ENCODE measurements at places on chromosomes 4 and X.

GRCh38 chrX:141469469-141469868 lies 115.1 kb downstream of the SPANXA1 start:
- DNase-seq: no peak

GRCh38 chrX:153644356-153645125 lies 2.5 kb upstream of the DUSP9 start:
- DNase-seq: no peak

DNA sequence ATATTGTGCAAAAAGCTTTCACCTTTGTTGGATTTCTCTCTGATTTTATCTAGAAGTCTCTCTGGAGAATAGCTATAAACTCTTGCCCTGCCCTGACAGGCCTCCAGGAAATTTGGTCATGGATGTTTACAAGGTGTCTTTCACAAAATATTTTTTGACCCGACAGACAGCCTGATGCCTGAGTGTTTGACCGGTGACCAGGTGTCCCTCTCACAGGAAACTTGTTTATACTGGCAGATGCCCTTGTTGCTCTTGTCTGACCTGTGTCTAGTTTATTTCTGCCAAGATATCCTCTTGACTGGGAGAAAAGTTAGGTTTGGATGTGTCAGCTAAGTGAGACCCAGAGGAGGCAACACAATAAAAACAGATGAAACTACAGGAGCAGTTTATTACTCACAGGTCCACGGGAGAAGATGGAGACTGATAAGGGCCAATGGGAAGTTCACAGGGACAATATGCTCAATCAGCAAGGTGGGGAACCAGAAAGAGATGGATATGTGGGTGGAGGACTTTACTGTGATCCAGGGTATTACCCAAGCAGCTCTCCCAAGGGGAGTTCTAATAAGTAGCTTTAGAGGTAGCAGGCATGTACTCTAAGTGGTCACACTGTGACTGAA lies 243.3 kb downstream of the ARAP2 start:
- no peak for DNase-seq

DNA sequence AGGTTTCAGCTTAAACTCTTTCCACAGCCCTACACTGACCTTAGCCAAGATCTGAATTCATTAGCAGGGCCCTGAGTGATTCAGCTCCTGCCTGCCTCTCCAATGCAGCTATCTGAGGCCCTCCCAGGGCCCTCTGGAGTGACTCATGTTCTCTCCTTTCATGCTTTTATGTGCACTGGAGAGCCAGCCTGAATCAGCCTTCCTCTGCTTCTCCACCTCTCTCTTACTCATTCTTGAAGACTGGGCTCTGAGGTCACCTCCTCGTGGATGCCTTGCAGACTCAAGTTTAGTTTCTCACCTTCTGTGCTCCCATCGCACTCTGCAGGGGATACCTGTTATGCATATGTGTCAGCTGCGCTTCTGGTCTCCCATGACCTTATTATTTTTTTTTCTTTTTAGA lies 3.1 kb upstream of the OCIAD2 start:
- DNase-seq: no peak

DNA sequence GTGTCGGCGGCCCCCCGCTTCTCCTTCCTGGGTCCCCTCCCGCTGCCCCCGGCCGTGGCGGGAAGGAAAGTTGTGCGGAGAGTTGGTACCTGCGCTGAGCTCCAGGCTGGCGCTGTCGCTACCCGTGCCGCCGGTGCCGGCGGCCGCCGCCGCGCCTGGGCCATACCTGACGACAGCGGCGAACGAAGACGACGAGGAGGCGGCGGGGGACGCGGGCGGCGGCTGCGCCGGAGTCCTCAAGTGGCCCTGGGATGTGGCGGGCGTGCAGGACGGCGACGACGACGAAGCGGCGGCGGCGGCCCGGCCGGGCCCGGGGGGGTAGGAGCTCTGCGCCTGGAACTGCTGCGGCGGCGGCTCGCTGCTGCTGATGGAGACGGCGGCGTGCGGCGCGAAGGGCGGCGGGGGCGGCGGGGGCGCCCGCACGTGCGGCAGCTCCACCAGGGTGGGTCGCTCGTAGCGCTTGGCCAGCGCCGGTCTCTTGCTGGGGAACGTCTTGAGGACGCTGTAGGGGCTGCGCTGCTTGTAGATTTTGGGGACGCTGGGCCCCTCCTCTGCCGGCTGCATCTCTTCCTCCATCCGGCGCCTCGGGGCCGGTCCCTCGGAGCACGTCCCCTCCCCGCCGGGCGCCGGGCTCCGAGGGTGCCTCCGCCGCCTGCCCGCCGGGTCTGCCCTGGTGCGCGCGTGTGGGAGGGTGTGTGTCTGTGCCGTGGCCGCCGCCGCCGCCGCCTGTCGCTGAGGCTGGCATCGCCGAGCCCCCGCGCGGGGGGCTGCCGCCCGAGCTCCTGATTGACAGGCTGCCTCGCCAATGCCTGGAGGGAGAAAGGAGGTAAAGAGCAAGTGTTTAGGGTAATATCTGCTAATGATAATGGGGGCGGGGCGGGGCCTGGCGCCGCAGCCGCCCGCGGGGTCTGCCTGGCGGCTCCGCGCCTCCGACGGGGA lies 618 bp downstream of the BEND4 start:
- no peak for DNase-seq

- DNase-seq: no peak
Measured at GRCh38 chr4:110953898-110954297, 331.0 kb upstream of the PITX2 start.

DNA sequence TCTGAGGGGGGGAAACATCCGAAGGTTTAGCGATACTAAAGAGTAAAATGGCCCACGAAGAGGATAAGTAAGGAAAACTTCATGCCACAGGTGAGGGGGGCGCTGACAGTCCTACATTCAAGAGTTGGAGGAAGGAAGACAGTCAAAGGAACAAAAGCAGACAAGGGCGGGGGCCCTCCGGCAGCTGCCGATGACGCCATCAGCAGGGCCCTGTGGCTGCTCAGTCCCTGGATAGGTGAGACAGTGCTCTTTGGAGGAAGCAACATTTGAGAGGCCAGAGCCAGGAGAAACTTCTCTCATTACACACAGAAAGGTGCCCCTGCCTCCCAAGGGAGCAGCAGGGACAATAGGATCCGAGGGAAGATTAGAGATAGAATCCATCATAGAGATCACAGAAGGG lies 41.5 kb downstream of the RAB40AL start:
- no peak for DNase-seq

GRCh38 chrX:70174754-70175153 lies 2.5 kb upstream of the DGAT2L6 start:
- DNase-seq: no peak

GRCh38 chrX:121122332-121122731 lies 74.9 kb downstream of the GLUD2 start:
- no peak for DNase-seq

- DNase-seq: no peak
Measured at GRCh38 chr4:16926214-16926613, 27.8 kb upstream of the LDB2 start.

- no peak for DNase-seq
Measured at GRCh38 chrX:25427873-25428555, 412.2 kb upstream of the ARX start.

DNA sequence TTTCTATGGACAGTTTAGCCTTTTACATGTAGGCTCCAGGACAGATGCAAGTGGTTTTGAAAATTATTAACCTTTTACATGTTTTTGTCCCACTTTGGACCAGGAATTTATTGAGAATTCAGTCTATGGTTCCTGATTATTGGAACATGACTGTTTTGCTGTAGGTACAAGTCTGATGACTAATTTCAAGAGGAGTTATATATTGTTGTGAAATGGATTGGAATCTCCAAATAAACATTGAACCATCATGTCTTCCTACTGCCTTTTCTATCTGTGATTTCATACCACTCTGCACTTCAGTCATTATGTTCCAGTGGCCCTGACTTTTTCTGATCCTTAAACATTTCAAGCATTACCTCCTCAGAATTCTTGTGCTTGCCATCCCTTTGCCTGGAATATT lies 35.9 kb downstream of the TBC1D19 start:
- no peak for DNase-seq

DNA sequence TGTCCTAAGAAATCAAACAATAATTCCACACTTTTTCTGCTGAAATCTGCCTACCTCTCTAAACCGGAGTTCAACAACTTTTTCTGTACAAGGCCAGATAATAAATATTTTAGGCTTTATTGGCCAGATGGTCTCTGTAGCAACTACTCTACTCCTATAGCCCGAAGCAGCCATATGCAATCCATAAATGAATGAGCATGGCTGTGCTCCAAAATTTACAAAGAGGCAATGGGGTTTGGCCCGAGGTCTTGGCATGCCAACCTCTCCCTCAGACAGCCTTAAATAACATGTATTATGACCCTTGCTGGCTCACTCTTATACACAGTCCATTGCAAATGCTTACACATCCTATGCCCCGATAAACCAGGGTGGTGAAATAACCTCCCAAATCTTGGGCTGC lies 98.6 kb upstream of the GPM6A start:
- no peak for DNase-seq

DNA sequence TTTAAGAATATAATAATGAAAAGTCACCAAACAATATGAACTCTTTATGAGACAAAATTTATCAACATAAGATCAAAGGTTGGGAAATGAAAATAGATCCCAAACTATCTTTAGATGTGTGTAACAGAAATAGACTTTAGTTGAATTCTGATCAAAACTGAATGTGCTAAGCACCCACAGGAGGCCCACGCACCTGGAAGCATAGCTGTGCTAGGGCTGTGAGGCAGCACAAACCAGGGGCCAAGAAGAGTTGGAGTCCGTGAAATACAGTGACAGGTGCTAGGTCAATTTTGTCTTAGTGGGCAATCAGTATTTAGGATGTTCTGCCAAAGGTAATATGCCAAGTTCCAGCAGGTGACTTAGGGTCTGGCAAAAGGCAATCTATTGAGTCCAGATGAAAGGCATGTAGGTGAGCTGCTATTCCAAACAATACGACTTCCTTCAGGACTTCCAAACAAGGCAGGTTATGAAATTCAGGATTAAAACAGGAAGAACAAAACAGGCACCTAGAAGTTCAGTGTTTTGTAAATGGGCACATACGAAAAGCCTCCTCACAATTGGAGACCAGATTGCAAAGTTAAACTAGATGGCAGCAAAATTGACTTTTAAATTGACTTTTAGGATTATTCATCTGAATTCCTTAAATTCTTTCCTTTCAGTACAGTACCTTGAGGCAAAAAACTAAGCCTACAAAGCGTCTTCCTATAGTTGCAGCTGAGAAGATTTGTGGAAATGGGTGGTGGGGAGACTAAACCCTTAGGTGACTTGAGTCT lies 4.7 kb upstream of the PCDH18 start:
- DNase-seq: no peak

DNA sequence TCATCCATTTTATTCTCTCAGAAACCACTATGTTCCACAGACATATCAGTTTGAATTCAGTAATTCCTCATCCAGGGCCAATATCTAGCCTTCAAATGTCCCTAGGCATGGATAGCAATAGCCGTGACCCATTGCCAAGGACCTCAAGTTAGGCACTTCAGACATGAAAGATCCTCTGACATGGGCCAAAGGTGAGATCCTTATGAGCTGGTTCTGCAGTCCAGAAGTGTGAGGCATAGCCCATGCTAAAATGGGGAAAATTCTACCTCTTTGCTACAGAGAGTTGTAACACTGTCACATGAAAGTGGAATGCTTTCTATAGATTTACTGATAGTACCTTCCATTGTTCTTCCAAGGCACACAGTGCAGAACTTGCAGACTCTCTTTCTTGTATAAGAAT lies 349.7 kb upstream of the GALNT7 start:
- DNase-seq: no peak

DNA sequence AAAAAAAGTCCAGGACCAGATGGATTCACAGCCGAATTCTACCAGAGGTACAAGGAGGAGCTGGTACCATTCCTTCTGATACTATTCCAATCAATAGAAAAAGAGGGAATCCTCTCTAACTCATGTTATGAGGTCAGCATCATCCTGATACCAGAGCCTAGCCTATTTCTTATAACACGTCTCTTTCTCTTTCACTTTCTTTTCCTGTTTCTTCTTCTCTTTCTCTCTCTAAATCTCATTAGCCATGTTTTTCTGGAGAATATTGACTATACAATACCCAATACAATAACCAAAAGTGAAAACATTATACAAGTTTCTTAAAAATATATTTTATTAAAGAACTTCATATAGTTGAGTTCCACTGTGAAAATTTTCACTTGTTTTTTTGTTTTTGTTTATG lies 1154.9 kb upstream of the PCDH7 start:
- DNase-seq: no peak

DNA sequence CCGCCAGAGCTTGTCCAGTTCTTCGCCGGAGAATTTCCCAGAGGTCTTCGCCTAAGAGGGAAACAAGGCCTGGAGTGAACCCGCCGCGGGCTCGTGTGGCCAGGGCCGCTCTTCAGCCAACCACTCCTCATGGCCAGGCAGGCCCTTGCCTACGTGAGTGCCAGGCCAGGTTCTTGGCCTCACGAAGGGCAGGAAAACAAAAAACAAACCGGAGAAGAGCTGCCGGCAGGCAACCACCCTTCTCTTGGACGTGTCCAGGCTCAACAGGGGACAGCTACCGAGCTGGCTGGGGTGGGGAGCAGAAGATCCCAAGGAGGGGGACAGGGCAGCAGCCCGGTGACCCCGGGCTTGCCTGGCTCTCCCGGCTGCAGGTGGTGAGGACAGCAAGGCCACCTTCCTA lies 13.3 kb downstream of the LRPAP1 start:
- DNase-seq: no peak

DNA sequence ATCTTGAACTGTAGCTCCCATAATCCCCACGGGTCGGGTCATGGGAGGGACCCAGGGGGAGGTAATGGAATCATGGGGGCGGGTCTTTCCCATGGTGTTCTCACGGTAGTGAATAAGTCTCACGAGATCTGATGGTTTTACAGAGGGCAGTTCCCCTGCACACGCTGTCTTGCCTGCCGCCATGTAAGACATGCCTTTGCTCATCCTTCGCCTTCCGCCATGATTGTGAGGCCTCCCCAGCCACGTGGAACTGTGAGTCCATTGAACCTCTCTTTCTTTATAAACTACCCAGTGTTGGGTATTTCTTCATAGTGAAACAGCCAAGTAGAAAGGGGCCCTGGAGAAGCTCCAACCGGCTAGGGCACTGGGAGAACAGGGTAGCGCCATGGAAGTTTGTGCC lies 12.3 kb downstream of the CTAG1A start:
- no peak for DNase-seq

DNA sequence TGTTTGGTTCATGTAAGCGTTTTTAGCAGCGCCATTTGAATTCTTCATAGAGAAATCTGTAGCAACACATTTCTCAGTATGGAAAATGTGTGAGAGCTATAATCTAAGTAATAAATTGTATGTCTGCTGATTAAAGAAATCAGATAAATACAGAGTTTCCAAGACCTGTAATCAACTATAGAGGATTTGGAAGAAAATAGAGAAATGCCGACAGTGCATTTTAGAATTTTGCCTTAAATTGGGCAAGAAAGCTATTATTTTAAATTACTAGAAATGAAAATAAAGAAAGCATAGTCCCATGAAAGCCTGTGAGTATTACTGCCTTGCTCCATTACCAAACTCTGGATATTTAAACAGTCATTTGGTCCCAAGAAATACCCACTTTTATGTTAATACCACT lies 2.7 kb downstream of the RUFY3 start:
- DNase-seq: no peak

- no peak for DNase-seq
Measured at GRCh38 chrX:9249051-9249846, 215.3 kb upstream of the FAM9B start.

GRCh38 chrX:130418066-130418465 lies 16.3 kb downstream of the RBMX2 start:
- no peak for DNase-seq
